ENCODE measurements at places on chromosomes 13 and 19. TPM values are rescaled to one million over a fixed set of nuclear protein-coding genes. Genes with fewer than 3 reads are reported as not detected.
A peak's percentile ranks its signal among the peaks of the same experiment; 100 is the strongest.

- H3K4me1 ChIP-seq = no peaks in the 10 kb centered on the region
- peaks cover 9% of the 10 kb centered on the region for H3K27me3 ChIP-seq
- no peaks in the 10 kb centered on the region for H3K36me3 ChIP-seq
- DNase-seq = no peak
Observed at GRCh38 chr19:29741776-29742175, 26.7 kb upstream of the C19orf12 start.

GRCh38 chr19:13961826-13962698, 9.8 kb downstream of the DCAF15 start:
- peaks cover 5% of the 10 kb centered on the region for H3K4me1 ChIP-seq
- no peaks in the 10 kb centered on the region for H3K27me3 ChIP-seq
- DNase-seq = peak; percentile 65
- no peak overlapping the region for H3K27ac ChIP-seq
- H3K36me3 ChIP-seq = peaks cover 82% of the 10 kb centered on the region
- H3K4me3 ChIP-seq = no peak overlapping the region

- DNase-seq = no peak
- peak overlapping the region; percentile 78 for H3K27ac ChIP-seq
- no peaks in the 10 kb centered on the region for H3K36me3 ChIP-seq
- peaks cover 34% of the 10 kb centered on the region for H3K4me1 ChIP-seq
- H3K27me3 ChIP-seq = peaks cover 22% of the 10 kb centered on the region
- H3K4me3 ChIP-seq = peak overlapping the region; percentile 61
Observed at GRCh38 chr19:14073925-14074838, 1.6 kb downstream of the MISP3 start.

GRCh38 chr19:51456541-51457290, 1.5 kb downstream of the SIGLEC8 start:
- no peaks in the 10 kb centered on the region for H3K4me1 ChIP-seq
- no peaks in the 10 kb centered on the region for H3K36me3 ChIP-seq
- DNase-seq = peak; percentile 50
- peaks cover 3% of the 10 kb centered on the region for H3K27me3 ChIP-seq
- H3K27ac ChIP-seq = peak overlapping the region; percentile 7
- no peak overlapping the region for H3K4me3 ChIP-seq

DNA sequence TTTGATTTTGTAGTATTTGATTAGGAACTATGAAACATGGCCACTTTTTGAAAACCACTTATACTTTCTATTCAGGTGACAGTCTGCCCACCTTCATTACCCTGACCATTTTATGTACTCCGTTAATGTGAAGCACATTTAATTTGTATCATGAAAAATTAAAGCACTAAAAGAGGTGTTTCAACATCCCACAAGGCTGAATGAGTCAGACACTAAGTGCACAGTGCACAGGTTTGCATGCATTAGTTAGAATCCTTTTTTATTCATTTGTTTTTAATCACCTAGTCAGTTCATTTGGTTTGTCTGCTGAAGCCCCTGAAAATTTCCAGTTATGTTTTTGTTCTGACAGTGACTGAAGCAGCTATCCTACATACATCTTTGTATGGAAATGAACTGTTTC, 271.0 kb downstream of the SLITRK5 start:
- no peak overlapping the region for H3K27ac ChIP-seq
- no peak for DNase-seq
- H3K4me3 ChIP-seq = no peak overlapping the region
- H3K27me3 ChIP-seq = no peaks in the 10 kb centered on the region
- H3K36me3 ChIP-seq = no peaks in the 10 kb centered on the region

GRCh38 chr13:103607995-103608394, 541.8 kb upstream of the SLC10A2 start:
- no peak overlapping the region for H3K4me3 ChIP-seq
- no peaks in the 10 kb centered on the region for H3K4me1 ChIP-seq
- no peaks in the 10 kb centered on the region for H3K27me3 ChIP-seq
- no peaks in the 10 kb centered on the region for H3K36me3 ChIP-seq
- no peak for DNase-seq

- H3K4me1 ChIP-seq = peaks cover 2% of the 10 kb centered on the region
- H3K27ac ChIP-seq = peak overlapping the region; percentile 83
- H3K36me3 ChIP-seq = no peaks in the 10 kb centered on the region
- H3K27me3 ChIP-seq = no peaks in the 10 kb centered on the region
- DNase-seq = no peak
- no peak overlapping the region for H3K4me3 ChIP-seq
Observed at GRCh38 chr13:34411177-34411576, 530.9 kb upstream of the NBEA start.

DNA sequence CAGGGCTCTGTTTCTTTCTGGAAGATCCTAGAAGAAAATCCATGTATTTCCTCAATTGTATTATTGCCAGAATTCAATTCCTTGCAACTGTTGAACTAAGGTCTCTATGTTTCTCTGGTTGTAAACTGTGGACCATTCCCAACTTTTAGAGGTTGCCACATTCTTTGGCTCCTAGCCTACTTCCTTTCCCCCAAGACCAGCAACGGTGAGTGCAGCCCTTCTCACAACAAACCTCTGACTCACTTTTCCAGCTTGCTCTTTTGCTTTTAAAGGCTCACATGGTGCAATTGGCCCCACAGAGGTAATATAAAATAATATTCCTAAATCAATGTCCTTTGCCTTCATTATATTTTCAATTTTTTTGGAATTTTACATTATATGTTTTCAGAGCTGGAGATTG, 371.3 kb downstream of the SLITRK5 start:
- H3K27ac ChIP-seq = no peak overlapping the region
- H3K4me3 ChIP-seq = no peak overlapping the region

- H3K4me3 ChIP-seq = no peak overlapping the region
- no peaks in the 10 kb centered on the region for H3K36me3 ChIP-seq
- H3K27ac ChIP-seq = no peak overlapping the region
Observed at GRCh38 chr13:38630780-38631179, 56.1 kb upstream of the FREM2 start.

- DNase-seq = peak; percentile 74
- H3K27me3 ChIP-seq = no peaks in the 10 kb centered on the region
- H3K27ac ChIP-seq = peak overlapping the region; percentile 92
- H3K4me1 ChIP-seq = peaks cover 41% of the 10 kb centered on the region
- no peaks in the 10 kb centered on the region for H3K36me3 ChIP-seq
- H3K4me3 ChIP-seq = no peak overlapping the region
Observed at GRCh38 chr19:3068071-3068470, 5.8 kb upstream of the TLE5 start.

DNA sequence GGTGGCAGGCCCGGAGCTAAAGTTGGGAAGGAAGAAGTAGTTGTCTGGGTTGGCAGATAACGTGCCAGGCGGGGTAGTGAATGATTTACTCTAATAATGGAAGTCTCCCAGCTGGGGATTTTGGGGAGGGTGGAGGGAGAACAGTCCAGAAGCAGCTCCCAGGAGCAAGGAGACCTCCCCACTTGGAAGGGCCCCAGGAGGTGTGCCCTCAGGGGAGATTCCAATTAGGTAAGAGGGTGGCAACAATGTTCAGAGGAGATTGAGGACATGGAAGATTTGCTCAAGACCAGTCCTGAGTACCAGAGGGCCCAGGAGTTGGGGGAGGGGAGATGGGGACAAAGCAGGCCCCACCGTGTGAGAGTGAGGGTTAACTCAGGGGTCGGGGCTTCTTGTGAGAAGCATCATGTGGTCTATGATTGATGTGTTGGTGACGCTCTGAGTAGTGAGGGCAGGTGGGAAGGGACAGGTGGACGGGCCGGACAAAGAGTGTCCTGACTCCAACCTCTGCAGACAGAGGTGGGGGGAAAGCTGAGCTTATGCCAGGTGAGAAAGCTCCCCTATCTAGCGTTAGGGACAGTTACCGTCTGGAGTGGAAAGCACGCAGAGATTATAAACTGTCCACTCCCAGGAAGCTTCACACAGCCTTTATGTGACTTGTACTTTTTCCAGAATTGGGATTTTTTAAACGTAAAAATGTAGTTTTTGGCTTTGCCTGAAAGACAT, 3.5 kb downstream of the SPINT2 start:
- no peak overlapping the region for H3K27ac ChIP-seq
- no peak overlapping the region for H3K4me3 ChIP-seq
- peaks cover 13% of the 10 kb centered on the region for H3K27me3 ChIP-seq
- H3K36me3 ChIP-seq = no peaks in the 10 kb centered on the region
- peaks cover 12% of the 10 kb centered on the region for H3K4me1 ChIP-seq

TDRD3 gene
- total RNA-seq = 37.4 TPM

MYO1F gene
- total RNA-seq = 2.3 TPM

FBN3 gene
- 4.8 TPM for total RNA-seq

KLK1 gene
- not detected for total RNA-seq

EVI5L gene
- total RNA-seq = 8.7 TPM

ZNF534 gene
- 0.22 TPM for total RNA-seq

PRRG2 gene
- total RNA-seq = 0.84 TPM

UTP14C gene
- 16.9 TPM for total RNA-seq

MBD3L2 gene
- total RNA-seq = not detected
